ENCODE measurements at places on chromosomes 2 and 18.

GRCh38 chr2:182642328-182642727 lies 73.7 kb upstream of the DNAJC10 start:
- DNase-seq: peak; percentile 34
- no peak overlapping the region for H3K27ac ChIP-seq
- H3K36me3 ChIP-seq: no peaks in the 10 kb centered on the region

GRCh38 chr2:152585830-152586484 lies 131.3 kb downstream of the PRPF40A start:
- H3K36me3 ChIP-seq: no peaks in the 10 kb centered on the region
- peaks cover 11% of the 10 kb centered on the region for H3K4me1 ChIP-seq
- no peaks in the 10 kb centered on the region for H3K27me3 ChIP-seq

DNA sequence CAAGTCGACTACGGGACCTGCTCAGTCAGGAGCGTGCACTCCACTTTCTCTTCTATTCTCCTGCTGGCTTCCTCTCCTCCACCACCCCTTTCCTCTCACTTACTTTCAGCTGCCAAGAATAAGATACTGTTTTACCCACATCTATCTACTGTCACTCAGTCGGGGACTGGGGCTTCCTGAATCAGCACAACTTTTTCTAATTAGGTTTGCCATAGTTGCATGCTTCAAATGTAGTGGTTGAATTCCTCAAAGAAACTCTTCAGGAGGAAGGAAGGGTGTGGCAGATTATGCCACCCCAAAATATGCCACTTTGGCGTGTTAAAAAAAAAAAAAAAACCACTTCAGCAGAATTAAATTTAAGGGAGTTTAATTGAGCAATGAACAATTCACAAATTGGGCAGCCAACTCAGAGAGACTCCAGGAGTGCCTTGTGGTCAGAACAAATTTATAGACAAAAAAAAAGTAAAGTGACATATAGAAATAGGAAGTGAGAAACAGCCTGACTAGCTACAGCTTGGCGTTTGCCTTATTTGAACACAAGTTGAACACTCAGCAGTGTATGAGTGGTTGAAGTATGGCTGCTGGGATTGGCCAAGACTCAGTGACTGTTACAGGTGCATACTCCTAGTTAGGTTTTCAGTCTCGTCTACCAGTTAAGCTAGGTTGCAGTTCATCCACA lies 32.5 kb upstream of the RMDN2 start:
- H3K36me3 ChIP-seq: no peaks in the 10 kb centered on the region
- no peak overlapping the region for H3K27ac ChIP-seq
- H3K27me3 ChIP-seq: no peaks in the 10 kb centered on the region
- H3K4me1 ChIP-seq: peaks cover 37% of the 10 kb centered on the region
- DNase-seq: peak; percentile 51

- H3K36me3 ChIP-seq: no peaks in the 10 kb centered on the region
- no peak overlapping the region for H3K4me3 ChIP-seq
- no peaks in the 10 kb centered on the region for H3K4me1 ChIP-seq
- H3K27me3 ChIP-seq: no peaks in the 10 kb centered on the region
- no peak overlapping the region for H3K27ac ChIP-seq
Observed at GRCh38 chr18:49704334-49704733, 109.0 kb downstream of the ACAA2 start.

- no peaks in the 10 kb centered on the region for H3K27me3 ChIP-seq
- no peaks in the 10 kb centered on the region for H3K4me1 ChIP-seq
- no peak overlapping the region for H3K27ac ChIP-seq
- no peak for DNase-seq
- H3K36me3 ChIP-seq: no peaks in the 10 kb centered on the region
Observed at GRCh38 chr2:188534875-188535274, 243.2 kb downstream of the GULP1 start.

GRCh38 chr2:65294701-65295100 lies 67.1 kb downstream of the ACTR2 start:
- no peak overlapping the region for H3K4me3 ChIP-seq
- H3K27ac ChIP-seq: no peak overlapping the region
- H3K4me1 ChIP-seq: peaks cover 8% of the 10 kb centered on the region
- H3K27me3 ChIP-seq: no peaks in the 10 kb centered on the region
- no peak for DNase-seq
- H3K36me3 ChIP-seq: no peaks in the 10 kb centered on the region

DNA sequence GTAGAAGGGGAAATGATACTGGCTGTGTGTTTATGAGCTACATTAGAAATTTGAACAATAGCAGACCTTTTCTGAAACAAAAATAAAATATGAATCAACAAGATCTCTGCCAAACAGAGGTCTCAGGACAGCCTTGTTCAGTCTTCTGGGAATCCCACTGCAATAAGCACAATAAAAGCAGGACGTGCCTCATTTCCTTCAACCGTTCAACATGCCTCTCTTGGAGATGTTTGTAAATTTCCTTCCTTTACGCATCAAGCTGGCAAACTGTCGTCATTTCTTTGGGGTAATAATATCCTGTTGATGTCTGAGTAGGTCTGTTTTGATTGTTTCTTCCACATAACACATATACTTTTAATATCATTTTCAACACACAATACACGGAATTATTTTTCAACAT lies 77.2 kb downstream of the TCF4 start:
- H3K27me3 ChIP-seq: no peaks in the 10 kb centered on the region
- H3K27ac ChIP-seq: peak overlapping the region; percentile 89
- peaks cover 4% of the 10 kb centered on the region for H3K36me3 ChIP-seq
- DNase-seq: peak; percentile 73

DNA sequence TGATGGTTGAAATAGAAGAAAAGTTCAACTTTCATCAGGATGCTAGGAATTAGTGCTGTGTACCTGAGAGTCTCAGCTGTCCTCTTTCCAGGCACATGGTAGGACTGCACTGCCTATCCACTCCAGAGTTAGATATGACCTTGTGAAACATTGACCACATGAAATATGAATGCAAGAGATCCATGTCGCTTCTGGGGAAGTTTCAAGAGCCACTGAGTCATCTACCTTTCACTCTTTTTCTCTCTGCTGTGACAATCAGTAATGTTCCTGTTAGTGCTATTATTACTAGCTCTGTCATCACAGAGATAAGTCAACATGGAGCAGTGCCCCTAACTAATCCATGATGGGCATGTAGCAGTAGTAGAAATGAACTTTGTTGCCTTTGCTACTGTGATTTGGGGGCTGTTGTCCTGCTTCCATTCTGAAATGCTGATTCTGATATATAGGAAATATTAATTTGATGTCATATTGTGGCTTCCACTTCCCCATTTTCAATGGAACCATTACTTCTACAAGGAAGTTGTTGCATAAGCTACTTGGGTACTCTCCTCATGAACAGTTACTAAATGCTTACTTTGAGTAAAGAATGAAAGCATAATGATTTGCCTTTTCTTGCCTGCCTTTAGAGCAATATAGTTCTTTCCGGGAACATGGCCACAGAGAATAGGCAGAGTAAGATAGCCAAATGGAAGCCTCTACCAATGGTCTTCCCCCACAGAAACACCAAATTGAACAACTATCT lies 192.8 kb upstream of the ZNF521 start:
- no peak overlapping the region for H3K27ac ChIP-seq
- no peaks in the 10 kb centered on the region for H3K27me3 ChIP-seq
- peak; percentile 43 for DNase-seq
- no peak overlapping the region for H3K4me3 ChIP-seq
- no peaks in the 10 kb centered on the region for H3K4me1 ChIP-seq

- peak; percentile 41 for DNase-seq
- H3K4me3 ChIP-seq: peak overlapping the region; percentile 29
- no peaks in the 10 kb centered on the region for H3K27me3 ChIP-seq
- H3K27ac ChIP-seq: peak overlapping the region; percentile 94
- H3K4me1 ChIP-seq: peaks cover 3% of the 10 kb centered on the region
- no peaks in the 10 kb centered on the region for H3K36me3 ChIP-seq
Observed at GRCh38 chr2:231615058-231615671, 22.5 kb downstream of the TEX44 start.

DNA sequence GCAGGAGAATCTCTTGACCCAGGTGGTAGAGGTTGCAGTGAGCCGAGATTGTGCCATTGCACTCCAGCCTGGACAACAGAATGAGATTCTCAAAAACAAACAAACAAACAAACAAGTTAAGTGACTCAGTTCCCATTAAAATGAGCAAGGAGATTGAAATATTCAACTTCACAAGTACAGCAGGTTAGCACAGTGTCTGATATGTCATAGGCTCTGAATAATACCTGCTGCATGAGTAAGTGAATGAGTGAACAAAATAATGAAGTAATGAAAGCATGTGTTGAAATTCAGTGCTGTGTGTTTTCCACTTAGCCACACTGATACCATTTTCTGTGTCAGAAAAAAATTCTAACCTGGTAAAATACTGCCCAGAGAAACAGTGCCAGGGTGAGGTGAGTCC lies 41.9 kb upstream of the SETBP1 start:
- no peaks in the 10 kb centered on the region for H3K27me3 ChIP-seq
- no peak overlapping the region for H3K27ac ChIP-seq
- no peaks in the 10 kb centered on the region for H3K4me1 ChIP-seq
- no peak overlapping the region for H3K4me3 ChIP-seq
- no peaks in the 10 kb centered on the region for H3K36me3 ChIP-seq

DNA sequence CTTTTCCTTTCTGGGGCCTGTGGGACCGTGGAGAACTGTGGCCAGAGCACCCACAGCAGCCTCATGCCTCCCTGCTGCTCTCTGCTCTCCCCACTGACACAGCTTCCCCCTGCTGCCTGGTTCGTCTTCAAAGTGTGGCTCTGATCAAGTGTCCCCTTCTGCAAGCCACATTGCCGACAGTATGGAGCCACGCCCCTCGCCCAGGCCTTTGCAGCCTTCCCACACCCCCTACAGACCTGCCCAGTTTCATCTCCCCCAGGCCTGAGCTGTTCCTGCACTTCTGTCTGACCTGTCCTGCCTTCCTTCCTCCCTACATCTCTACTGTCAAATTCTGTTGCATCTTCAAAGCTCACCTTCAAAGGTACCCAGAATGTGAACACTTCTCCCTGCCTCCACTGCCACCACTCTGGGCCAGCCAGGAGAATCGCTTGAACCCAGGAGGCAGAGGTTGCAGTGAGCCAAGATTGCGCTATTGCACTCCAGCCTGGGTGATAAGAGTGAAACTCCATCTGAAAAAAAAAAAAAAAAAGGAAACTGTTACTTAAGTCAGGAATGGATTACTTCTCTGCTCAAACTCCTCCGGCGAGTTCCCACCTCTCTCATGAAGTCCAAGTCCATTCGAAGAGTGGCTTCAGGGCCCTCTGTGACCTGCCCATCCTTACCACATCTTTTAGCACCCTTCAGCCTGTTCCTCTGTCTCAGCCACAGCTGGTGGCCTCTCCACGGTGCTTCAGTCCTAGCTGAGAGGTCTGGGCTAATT lies 29.0 kb upstream of the CATIP start:
- no peaks in the 10 kb centered on the region for H3K27me3 ChIP-seq
- H3K27ac ChIP-seq: peak overlapping the region; percentile 68
- H3K4me1 ChIP-seq: peaks cover 94% of the 10 kb centered on the region
- H3K36me3 ChIP-seq: peaks cover 25% of the 10 kb centered on the region
- DNase-seq: no peak

DNA sequence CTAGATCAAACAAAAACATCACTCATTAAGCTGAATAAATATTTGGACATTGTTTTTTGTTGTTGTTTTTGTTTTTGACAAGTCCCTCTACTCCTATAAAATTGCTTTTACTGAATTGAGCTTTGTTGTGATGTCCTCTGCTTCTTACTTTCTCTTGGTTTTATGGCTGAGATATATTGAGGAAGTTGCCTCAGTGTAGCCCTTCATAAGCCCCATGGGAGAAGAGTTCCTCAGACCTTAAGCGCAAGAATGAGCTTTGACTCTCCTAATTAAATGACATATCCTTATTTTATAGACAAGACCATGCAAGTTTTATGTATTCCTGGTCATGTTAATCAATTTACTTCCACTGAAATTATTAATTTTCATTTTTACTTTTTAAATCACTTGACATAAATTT lies 54.9 kb downstream of the CERKL start:
- no peaks in the 10 kb centered on the region for H3K4me1 ChIP-seq
- no peak for DNase-seq
- no peak overlapping the region for H3K4me3 ChIP-seq
- no peaks in the 10 kb centered on the region for H3K27me3 ChIP-seq

DNA sequence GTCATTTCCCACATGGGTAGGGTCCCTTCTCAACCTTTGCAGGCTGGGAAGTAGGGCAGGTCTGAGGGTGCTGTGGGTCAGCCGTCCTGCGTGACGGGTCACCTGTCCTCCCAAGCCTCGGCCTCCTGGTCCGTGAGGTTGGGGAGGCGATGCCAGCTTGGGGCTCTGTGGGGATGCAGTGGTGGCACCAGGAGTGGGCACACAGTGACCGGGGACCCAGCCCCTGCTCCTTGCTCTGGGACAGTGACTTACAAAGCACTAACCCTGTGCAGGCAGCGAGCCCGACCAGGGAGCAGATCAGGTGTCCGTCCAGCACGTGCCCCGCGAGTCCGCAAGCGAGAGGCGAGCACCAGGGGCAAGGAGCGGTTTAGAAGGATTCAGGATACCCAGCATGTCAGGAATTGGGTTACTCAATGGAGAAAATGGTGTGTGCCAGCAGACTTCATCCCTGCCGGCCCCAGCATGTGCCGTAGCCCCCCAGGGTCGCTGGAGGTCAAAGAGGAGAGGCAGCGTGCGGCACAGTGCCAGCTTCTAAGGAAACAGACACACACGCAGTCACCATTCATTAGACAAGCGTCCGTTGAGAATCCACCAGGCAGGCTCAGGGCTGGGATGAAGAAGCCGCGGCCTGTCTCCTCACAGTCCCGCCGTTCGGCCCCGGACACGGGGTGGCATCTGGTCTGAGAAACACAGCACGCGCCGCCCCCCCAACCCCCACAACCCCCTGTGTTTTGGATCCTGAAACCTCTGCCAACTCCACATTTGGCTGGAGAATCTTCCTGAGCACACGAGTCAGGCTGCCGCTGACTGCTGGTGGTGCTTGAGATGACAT lies 11.7 kb downstream of the COLEC11 start:
- H3K36me3 ChIP-seq: no peaks in the 10 kb centered on the region
- H3K27me3 ChIP-seq: no peaks in the 10 kb centered on the region
- no peak overlapping the region for H3K4me3 ChIP-seq
- H3K27ac ChIP-seq: no peak overlapping the region

DNA sequence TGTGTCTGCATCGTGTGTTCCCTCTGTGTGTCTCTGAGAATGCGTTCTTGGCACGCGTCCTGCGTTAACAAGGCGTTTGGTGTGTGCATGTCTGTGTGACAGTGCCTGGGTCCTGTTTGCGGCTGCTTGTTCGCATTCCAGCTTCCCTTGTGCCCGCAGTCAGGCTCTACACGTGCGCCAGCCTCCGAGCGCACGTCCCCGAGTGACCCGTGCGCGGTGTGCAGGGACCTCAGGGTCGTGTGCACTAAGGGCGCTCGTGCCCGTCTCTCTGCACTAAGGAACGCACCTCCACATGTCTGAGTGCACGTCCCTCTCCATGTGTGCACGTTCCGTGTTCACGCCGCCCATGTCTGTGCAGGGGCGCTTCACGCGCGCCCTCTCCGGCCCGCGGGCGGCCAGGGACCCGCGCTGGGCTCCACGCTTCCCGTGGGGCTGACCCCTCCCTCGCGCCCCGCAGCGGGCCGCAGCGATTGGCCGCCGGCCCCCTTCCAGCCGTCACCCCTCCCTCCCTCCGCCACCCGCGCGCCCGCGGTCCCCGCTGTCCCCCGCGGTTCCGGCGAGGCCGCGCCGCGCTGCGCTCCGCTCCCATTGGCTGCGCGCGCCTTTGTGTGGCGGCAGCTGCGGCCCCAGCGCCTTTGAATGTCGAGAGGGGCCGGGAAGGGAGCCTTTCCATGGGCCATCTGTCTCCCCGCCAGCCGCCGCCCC lies 229.4 kb downstream of the HAUS1 start:
- H3K36me3 ChIP-seq: no peaks in the 10 kb centered on the region
- peak overlapping the region; percentile 66 for H3K4me3 ChIP-seq
- no peak overlapping the region for H3K27ac ChIP-seq

Measured in common myeloid progenitor, CD34-positive (primary cell).